ENCODE measurements at places on chromosomes 11 and 22. TPM values are rescaled to one million over a fixed set of nuclear protein-coding genes. Genes with fewer than 3 reads are reported as not detected.
A peak's percentile ranks its signal among the peaks of the same experiment; 100 is the strongest.

GRCh38 chr11:47162426-47162825, 14.3 kb downstream of the ARFGAP2 start:
- DNase-seq = no peak

DNA sequence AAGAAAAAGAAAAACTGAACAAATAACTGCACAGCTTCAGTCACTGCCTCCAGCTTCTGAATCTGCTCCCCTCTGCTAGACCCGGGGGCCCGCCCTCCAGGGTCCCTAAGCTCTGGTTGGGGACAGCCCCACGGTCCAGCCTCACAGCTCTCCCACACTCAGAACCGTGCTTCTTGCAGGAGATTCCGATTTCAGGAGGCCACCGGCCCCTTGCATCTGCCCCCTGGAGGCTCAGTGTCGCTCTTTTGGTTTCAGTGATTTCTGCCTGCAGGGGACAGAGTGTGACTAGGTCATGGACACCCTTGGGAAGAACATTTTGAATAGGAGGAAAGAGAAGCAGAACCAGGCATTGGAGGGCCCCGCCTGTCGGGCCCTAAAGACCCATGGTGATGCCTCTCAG, 23.1 kb upstream of the RPS3 start:
- DNase-seq = no peak

DNA sequence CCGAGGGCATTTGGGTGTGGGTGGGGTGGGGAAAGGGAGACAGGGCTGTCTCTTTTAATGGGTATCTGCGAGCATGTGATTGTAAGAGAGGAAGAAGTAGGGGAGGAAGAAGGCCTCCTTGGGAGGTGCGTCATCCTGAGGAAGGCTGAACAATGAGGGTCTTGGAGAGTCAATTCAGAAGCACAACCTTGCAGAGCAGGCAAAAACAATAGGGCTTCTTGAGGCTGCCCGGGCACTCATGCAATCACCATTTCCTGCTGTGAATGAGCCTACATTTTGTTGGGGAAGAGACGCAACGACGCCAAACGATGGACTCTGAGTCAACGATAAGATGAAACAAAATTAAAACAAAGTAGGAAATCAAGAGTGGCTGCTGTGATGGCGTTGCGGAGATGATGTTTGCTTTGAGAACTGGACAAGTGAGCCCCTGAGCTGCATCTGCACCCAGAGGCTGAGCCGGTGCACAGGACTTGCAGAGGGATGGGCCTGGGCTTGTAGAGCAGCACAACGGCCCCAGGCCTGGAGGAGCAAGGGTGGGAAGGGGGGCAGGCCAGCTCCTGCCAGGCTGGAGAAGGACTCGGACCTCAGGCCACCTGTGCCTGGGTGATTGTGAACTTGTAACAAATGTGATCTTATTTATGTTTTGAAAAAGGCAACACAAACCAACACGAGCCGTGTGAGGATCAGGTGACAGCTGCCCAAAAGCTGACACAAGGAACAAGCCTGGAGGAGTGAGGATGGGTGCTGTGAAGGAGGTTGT, 92.3 kb upstream of the B3GAT1 start:
- DNase-seq = no peak

DNA sequence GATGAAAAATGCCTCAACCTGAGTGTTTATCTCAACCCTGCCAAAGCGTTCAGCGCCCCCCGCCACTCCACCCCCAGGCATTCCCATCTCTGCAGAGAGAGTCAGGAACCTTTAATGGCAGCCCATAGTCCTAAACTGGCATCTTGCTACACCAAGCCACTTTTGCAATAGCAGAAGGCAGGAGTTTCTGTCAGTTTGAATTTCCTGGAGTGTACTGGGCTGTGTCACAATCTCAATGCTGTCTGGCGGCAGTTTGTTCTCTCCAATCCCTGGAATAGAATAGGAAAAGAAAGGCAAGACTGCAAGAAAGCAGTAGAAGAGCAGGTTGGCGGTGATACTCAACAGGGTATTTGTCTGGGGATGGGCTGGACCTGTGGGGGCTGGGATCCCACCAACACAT, 32.9 kb upstream of the FLI1 start:
- DNase-seq = no peak

- DNase-seq = no peak
These were observed 98.0 kb downstream of the PIWIL4 start for GRCh38 chr11:94665116-94665659.

GRCh38 chr11:101743828-101744227, 160.0 kb upstream of the TRPC6 start:
- no peak for DNase-seq

- DNase-seq = peak; percentile 6
These were observed 59.0 kb downstream of the CEP57 start for GRCh38 chr11:95849087-95849825.

- no peak for DNase-seq
These were observed 20.2 kb downstream of the NF2 start for GRCh38 chr22:29623553-29624169.

- no peak for DNase-seq
These were observed 29.6 kb downstream of the DHCR7 start for GRCh38 chr11:71418643-71419042.

GRCh38 chr11:85626496-85626895, 648 bp downstream of the DLG2 start:
- DNase-seq = no peak

DNA sequence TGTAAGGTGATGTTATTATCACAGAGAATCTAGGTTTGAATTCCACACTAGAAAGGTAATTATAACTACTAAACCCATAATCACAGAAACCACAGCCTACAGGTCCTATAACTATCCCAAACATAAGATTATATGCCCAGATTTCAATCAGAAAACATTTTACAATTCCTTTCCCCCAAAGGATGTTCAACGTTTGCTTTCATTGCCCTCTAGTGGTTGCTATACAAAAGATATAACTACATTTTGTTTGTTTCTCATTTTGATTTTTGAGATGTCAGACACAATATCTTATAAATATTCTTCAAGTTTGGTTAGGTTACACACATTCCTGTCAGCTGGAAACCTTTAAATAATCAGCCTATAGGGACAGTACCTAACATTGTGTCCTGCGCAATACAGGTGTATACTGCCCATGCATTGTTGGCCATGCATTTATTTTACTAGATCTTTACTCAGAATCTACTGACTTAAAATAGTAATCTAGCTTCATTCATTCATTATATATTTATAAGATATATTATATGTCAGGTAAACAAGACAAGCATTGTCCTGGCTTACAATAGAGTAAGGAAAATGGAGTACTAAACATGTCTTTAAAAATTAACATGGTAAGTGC, 530.5 kb upstream of the CCDC90B start:
- no peak for DNase-seq

DNA sequence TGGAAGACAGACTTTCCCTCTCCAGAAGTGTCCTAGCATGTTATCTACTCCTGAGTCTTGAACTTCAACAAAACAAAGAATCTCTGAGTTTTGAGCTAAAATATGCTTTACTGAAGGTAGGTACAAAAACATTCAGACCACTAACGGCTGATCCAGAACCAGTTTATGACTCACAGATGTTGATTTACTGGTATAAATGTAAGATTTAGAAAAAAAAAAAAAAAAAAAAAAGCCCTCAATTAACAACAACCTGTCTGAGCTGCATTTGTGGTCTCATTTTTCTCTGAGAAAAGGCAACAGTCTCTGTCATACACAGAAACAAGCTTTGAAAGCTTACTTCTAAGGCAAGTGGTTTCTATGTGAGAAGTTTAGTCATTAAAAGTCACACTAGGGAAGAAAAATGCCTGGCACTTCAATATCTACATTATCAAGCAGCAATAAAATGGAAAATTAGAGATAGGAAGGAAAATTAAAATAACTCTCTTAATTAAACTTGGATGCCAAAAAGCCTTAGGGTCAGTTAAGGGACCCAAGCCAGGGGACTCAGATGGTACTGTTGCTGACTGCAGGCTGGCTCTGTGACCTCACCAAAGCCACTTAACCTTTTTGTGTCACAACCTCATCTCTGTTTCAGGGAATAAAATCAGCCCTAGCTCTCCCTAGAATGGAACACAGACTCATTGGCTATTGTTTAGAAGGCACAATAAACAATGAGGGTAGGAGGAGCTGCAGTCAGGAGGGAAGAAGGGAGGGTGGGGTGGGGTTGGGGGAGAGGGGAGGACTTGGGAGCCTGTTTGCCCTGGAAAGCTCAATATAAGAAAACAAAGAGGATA, 61.7 kb downstream of the ETS1 start:
- no peak for DNase-seq

DNA sequence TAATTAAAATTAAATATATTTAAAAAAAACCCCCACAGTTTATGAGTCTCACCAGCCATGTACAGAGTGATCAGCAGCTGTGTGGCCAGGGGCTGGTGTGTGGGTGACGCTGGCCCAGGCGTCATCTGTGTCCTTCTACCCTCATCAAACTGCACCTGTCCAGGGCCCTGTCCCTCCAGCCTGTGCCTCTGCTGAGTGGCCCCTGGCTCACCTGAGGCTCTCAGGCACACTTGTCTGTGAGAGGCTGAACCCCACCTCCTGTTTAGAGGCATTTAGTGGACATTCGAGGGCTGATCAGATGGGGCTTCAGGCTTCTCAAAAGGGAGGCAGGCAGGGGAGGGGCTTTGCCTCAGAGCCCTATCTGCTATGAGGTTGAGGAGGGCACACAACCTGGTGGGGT, 29.9 kb upstream of the SMIM38 start:
- DNase-seq = no peak

- DNase-seq = no peak
These were observed 73.5 kb downstream of the KCNQ1 start for GRCh38 chr11:2518111-2518982.

The CEP57 gene
- 117 TPM for total RNA-seq

The BATF2 gene
- not detected for total RNA-seq

The GP1BB gene
- total RNA-seq = 21.8 TPM

The PRR33 gene
- total RNA-seq = not detected

The RRM1 gene
- 66.3 TPM for total RNA-seq

The ZBTB16 gene
- total RNA-seq = 9.7 TPM

The LDHAL6A gene
- 0.62 TPM for total RNA-seq
